COLO829 (cell line): ENCODE measurements at places on chromosomes 5 and 9.

DNA sequence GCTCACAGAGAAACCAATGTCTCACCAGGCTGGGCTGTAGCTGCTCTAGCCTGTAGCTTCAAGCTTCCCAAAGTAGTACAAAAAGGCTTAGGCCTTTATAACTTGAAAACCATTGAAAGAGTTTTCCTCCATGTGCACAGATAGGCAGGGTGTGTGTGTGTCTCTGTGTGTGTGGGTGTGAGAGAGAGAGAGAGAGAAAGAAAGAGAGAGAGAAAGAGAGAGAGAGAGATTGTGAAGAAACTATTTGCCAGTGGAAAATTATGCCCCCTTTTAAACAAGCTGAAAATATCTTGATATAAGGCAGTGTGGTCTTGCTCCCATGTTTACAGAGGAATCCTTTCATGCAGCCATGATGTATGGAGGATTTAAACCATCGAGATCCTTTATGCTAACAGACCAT, 17.9 kb upstream of the GDNF start:
- DNase-seq = no peak

DNA sequence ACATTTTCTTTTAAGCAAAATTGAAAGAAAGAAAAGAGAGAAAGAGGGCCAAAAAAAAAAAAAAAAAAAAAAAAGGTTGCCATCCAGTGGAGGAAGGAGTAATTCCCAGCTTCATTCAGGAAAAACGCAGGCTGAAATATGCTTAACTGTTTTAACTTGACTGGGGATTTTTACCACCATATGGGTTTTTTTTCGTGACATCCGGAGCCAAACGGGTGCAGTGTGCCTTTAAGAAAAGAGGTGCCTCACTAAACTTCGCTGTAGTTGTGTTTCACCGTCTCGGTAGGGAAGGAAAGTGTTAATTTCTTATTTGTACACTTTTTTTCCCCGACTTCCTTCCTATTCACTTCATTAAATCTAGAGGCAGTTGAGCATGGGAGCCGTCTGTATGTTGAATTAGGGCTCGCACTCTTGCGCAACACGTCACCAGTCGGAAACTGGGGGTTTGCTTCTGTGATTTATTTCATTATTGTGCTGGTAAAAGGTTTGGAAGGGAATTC, 143.0 kb downstream of the SMARCA2 start:
- DNase-seq = peak; percentile 63

GRCh38 chr9:83633676-83634075, 10.7 kb downstream of the IDNK start:
- DNase-seq = no peak

GRCh38 chr9:95927271-95928004, 51.9 kb downstream of the ERCC6L2 start:
- DNase-seq = no peak

GRCh38 chr5:38527475-38527874, 29.0 kb downstream of the LIFR start:
- no peak for DNase-seq

GRCh38 chr5:159912033-159912800, 4.1 kb upstream of the ADRA1B start:
- no peak for DNase-seq
